CD4-positive, alpha-beta memory T cell (primary cell): ENCODE measurements at places on chromosomes 1 and 21.

GRCh38 chr1:148263906-148264255 is 111.8 kb upstream of the NBPF11 start:
- no peak for DNase-seq

DNA sequence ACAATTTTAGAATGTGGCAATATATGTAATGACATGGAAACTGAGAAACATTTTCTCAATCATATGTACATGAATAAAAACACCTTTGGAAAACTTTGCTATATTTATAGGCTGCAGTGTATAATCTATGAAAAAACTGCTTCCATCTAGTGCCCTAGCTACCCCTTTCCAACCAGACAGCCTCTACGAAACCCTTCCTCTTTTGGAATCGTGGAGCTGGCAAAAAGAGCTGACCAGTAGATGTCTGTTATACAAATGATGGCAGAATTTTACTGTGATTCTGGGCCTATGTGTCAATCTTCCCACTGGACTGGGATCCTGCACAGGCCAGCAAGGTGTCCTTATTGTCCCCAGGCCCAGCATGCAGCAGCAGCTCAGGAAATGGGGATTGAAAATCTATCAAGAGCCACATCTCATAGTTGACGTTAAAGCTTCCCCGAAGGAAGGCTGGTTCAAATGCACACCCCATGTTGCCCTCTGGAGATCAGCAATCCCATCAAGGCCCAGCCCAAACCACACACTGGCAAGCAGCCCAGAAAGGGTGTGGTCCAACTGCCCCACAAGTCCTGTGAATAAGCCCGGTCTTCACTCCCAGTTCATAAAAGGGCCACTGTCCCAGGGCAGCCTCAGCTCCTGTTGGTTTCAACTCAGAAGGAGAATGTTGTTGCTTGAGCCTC is 8.8 kb upstream of the FAM20B start:
- DNase-seq: no peak

GRCh38 chr1:37633938-37634243 is 801 bp downstream of the RSPO1 start:
- no peak for DNase-seq

DNA sequence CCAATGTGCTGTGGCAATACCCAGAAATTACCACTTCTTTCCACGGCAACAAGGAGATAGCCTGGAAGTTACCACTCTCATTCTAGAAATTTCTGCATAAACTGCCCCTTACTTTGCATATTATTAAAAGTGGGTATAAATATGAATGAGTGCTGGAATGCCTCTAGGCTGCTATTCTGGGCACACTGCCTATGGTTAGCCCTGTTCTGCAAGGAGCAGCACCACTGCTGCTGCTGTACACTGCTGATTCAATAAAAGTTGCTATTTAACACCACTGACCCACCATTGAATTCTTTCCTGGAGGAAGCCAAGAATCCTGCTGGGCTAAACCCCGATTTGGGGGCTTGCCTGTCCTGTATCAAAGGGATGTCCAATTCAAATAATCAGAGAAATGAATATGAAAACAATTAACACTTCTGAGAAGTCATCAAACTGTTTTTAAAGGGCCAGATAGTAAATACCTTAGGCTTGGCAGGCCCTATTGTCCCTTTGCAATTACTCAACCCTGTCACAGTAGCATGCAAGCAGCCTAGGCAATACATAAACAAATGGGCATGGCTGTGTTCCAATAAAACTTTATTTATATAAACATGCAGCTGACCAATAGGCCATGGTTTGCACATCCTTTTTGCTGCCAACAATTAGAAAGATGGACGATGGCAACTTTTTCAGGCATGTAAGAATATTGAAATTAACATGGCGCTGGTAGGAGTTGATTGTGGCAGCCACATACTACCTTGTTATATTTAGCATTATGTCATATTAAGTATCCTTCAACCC is 369.4 kb upstream of the B3GALT2 start:
- DNase-seq: no peak

- no peak for DNase-seq
Observed at GRCh38 chr1:229048896-229049295, 222.0 kb upstream of the RAB4A start.

- DNase-seq: no peak
Observed at GRCh38 chr1:29017235-29017634, 102.9 kb downstream of the EPB41 start.

DNA sequence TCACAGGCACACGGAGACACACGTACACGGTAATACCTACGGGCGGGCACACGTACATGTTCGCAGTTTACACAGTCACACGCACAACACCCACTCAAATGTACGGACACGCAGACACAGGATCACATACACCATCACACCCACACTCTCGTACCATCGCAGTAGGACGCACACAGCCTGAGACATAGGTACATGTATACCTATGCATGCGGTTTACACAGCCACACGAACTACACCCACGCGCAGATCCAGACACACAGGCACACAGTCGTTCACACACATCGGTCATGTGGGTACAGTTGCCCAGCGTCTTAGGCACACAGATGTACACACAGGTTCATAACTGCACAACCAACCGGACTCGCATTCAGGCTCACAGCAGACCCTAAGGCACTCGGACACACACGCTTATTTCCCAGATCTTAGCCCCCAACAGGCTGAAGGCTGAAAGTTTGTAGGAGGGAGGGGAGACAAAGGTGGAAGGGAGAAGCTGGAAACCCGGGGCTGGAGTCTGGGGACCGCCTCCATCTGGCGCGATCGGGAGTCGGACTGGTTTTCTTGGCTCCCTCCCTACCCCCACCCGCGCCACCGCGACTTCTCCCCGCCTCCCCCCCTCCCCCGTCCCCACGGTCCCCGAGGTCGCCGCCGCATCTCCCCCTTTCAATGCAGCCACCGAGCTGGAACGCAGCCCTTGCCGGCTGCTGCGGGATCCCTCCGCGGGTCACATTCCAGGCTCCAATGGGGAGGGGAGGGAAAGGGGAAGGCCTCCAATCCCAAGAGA is 51.9 kb upstream of the SYNC start:
- DNase-seq: no peak

DNA sequence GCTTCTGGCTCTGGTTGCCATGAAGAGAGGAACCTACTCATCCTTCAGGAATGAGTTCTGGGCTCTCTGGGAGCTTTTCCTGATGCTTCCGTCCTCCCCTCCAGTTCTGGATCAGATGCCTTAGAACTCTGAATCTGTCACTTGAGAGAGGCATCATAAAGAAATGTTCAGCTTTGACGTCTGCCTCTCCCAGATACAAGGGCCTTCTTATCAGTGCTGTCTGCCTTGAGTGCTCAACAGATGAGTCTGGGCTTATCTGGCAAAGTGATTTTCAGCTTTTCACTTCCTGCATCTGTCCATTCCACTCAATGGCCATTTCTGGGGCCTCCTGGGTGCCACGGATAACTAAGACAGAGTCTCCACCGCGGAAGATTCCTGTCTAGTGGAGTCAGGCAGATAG is 12.3 kb upstream of the OTUD3 start:
- no peak for DNase-seq

- DNase-seq: peak; percentile 39
Observed at GRCh38 chr1:167489571-167490340, 28.6 kb downstream of the CD247 start.

DNA sequence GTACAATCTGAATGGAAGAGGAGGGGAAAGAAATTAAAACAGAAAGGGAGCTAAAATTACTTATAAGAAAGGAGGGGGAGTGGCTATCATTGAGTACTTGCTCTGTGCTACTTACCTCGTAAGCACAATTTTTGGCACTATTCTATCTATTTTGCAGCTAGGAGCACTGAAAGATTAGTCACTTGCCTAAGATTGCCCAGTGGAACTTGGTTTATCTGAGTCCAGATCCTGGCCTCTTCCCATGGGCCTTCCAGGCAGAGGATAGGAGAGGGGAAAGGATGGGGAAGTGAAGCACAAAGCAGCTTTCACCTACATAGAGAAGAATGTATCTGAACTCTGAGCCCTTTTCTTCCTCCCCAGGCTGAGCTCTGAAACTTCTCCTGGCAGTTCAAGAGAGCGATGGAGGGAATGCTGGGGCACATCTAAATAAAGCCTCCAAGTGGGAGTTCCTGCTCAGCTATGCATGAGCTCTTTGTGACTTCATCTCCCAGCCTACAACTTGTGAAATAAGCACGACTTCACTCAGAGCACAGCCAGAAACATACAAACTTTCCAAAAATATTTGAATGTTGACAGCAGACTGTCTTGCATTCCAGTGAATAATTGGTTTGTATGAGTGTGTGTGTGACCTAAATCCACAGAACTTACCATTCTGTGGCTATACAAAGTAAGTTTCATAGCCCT is 29.4 kb downstream of the HMGB4 start:
- DNase-seq: no peak

DNA sequence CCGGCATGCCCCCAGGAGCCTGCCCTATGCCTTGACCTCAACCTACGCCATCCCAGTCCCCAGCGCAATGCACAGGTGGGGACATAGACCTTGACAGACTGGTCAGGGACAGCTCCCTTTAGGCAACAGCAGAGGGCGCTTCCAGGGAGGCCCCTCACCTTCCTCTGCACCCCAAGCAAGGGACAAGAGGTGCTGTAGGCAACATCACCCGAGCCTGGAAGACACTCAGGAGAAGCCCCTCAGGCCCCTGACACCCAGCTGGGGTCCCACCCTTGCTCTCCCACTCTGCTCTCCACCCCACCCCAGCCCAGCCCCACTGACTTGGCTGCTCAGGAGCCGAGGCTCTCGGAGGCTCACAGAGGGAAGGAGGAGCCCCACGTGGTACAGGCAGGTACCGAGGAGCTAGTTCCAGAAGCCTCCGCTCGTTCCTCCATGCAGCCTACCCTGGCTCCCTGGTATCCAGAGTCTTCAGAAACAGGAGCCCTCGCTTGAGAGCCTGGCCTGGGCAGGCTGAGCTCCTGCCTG is 2.4 kb upstream of the WNT3A start:
- no peak for DNase-seq

DNA sequence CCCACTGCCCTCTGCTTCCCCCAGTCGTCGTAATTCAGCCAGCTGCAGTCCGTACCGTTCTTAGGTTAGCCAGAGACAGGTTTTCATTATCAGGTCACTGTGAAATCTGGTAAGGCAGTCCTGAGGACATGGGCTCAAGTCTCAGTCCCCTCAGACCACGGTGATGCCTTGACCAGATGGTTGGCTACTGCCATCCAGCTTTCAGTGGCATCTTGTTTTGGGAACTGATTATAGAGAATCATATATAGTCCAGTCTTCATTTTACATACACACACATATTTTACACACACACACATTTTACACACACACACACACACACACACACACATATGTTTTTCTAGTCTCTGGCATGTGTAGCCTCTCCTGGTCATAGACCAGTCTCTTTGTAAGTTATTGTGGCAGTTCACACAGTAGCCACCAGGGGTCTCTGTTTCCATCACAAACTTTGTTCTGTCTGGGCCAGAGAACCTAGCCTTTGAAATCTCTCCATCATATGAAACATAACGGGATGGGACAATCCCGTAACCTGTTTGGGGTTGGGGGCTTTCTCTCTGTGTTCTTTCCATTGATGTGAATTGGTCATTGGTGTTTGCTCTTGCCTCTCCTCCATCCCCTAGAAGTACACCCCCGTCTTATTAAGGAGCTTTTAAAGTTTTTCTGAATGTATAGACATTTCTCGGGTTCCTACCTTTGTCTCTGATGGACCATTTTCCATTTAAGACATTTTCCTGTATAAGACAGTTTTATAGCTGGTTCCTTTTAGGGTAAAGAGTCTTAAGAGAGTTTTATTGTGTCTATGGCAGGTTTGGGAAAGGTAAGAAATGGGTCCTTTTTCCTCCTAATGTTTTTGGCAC is 8.4 kb upstream of the IKBKE start:
- peak; percentile 65 for DNase-seq

GRCh38 chr1:107365527-107366240 is 224.8 kb downstream of the NTNG1 start:
- no peak for DNase-seq

DNA sequence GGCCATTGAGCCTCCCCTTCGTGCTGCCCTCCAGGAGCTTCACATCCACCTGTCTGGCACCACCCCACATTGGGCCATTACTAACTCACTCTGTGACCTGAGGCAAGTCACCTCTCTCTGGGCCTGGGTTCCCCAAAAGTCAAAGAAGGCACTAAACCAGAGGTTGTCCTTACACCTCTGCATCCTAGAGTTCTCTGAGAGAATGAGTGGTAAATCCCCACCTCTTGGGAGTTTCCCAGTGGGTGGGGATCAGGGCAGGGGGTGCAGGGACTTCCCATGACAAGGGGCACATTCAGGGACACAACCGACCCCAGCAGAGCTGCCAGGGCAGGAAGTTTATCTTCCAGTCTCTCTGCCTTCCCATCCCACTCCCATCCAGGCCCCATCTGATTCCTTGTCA is 99.7 kb downstream of the EPHB2 start:
- DNase-seq: no peak

GRCh38 chr1:91400133-91400725 is 4.4 kb downstream of the HFM1 start:
- no peak for DNase-seq

GRCh38 chr1:183180634-183181056 is 5.4 kb upstream of the LAMC2 start:
- DNase-seq: no peak

GRCh38 chr21:33817663-33818451 is 97.7 kb downstream of the ATP5PO start:
- no peak for DNase-seq

- DNase-seq: no peak
Observed at GRCh38 chr1:241503444-241503843, 16.1 kb downstream of the FH start.
